Upper lobe of left lung (tissue), 6 donors: ENCODE measurements at places on chromosomes 13 and 19.

GRCh38 chr13:34048652-34049051 lies 230.7 kb downstream of the RFC3 start:
- no peak for DNase-seq

DNA sequence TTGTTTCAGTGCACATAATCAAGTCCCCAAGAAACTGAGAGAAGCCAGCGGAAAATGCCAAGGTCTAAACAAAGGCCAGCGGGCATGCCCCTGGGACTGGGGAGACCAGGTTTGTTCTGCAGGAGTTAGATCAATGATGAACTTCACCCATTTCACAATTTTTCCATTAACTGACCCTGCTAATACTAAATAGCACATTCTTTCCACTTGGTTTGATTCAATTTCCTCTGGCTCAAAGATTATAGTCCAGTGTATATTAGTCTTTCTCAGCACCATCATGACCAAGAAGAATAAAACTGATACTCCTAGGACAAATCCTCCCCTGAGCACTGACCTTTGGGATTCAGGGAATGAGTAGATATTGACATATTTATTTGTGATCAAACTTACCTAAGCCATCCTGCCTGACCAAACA lies 66.4 kb downstream of the MBNL2 start:
- DNase-seq = no peak

DNA sequence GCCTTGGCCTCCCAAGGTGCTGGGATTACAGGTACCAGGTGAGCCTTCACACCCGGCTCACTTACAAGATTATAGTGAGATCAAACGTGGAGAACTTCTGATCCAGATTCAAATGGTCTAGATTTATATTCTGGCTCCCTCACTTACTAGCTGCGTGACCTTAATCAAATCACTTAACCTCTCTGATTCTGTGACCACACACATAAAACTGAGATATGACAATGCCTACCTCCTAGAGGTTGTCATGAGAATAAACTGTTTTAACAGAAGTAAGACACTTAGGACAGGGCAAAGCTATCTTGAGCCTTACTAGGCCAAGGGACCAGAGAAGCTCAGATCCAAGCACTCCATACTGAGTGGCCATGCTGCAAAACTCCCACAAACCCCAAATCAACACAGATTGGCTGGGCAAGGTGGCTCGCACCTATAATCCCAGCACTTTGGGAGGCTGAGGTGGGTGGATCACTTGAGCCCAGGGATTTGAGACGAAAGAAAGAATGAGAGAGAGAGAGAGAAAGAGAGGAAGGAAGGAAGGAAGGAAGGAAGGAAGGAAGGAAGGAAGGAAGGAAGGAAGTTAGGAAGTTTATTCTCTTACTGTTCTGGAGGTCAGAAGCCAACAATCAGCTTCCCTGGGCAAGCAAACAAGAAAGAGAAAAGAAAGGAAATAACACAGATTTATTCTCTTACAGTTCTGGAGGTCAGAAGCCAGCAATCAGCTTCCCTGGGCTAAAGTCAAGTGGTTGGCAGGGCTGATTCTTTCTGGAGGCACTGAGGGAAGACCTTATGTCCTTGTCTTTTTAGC lies 46.1 kb upstream of the MAP3K10 start:
- no peak for DNase-seq

- DNase-seq = no peak
Observed at GRCh38 chr13:19185086-19185864, 3.7 kb upstream of the TUBA3C start.

GRCh38 chr19:15123900-15124299 lies 16.7 kb downstream of the SYDE1 start:
- no peak for DNase-seq

DNA sequence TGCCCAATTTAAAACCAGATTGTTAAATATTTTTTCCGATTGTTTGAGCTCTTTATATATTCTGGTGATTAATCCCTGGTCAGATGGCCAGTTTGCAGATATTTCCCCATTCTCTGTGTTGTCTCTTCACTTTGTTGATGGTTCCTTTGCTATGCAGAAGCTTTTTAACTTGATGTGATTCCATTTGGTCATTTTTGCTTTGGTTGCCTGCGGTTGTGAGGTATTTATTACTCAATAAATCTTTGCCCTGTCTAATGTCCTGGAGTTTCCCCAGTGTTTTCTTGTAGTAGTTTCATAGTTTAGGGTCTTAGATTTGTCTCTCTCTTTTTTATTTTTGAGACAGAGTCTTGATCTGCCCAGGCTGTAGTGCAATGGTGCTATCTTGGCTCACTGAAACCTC lies 23.8 kb upstream of the LMO7 start:
- no peak for DNase-seq

GRCh38 chr13:39224671-39225240 lies 186.5 kb downstream of the NHLRC3 start:
- DNase-seq = no peak

DNA sequence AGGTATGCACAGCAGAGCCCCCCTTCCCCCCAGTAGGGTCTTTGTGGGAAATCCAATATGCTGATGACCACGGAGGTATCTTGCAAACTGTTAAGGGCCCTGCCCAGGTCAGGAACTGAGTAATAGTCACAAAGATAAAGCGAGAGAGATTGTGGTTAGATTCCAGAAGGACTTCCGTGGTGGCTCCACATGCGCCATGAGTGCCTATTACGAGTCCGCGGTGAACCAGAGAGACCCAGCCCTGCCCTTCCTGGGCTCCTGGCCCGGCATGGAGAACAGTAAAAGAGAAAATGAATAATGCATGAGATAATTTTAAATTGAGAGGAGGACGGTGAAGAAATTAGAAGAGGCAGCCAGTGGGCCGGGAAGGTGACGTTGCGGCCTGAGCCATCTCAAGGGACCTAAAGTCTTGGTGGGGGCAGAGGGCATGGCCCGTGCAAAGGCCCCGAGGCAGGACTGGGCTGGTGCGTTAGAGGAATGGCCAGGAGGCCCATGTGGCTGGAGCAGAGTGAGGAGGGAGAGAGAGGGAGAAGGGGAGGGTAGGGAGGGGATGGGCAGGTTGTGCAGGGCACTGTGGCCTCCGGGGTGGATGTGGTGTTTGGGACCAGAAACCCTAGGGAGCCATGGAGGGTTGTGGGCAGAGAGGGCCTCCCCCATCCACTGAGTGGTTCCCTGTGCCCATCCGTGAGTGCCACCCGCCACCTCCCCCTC lies 46.6 kb upstream of the NFIC start:
- no peak for DNase-seq

- DNase-seq = no peak
Observed at GRCh38 chr13:99403458-99403971, 96.3 kb upstream of the GPR183 start.

- DNase-seq = no peak
Observed at GRCh38 chr13:102017248-102017647, 384.6 kb downstream of the FGF14 start.

- DNase-seq = no peak
Observed at GRCh38 chr19:45217957-45218334, 27.3 kb downstream of the EXOC3L2 start.

GRCh38 chr19:57664269-57665127 lies 4.2 kb upstream of the ZSCAN4 start:
- peak; percentile 31 for DNase-seq

DNA sequence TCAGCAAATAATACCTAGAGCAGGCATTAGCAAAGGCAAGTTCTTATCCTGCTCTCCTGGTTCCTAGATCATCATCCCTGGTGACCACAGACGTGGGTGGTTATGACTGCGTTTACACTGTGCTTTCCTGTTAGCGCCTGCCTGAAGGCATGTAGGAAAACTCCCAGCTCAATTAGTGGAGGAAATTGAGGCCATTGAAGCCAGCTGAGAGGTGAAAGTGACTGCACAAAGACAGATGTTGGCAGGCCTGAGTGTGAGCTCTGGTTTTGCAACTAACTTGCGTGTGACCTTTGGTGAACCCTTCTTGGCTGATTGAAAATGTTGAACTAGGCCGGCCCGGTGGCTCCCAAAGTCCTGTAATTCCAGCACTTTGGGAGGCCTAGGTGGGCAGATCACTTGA lies 17.5 kb upstream of the NWD1 start:
- peak; percentile 22 for DNase-seq

- no peak for DNase-seq
Observed at GRCh38 chr19:45650722-45651121, 11.5 kb upstream of the EML2 start.

GRCh38 chr13:41915081-41915480 lies 45.8 kb downstream of the VWA8 start:
- DNase-seq = no peak

- no peak for DNase-seq
Observed at GRCh38 chr13:30364133-30364532, 56.8 kb upstream of the KATNAL1 start.

GRCh38 chr19:6856749-6857372 lies 30.5 kb upstream of the ADGRE1 start:
- DNase-seq = peak; percentile 53

- DNase-seq = peak; percentile 77
Observed at GRCh38 chr19:3821857-3822364, 35.7 kb upstream of the MATK start.

- no peak for DNase-seq
Observed at GRCh38 chr13:62593804-62594203, 1178.2 kb upstream of the PCDH20 start.

DNA sequence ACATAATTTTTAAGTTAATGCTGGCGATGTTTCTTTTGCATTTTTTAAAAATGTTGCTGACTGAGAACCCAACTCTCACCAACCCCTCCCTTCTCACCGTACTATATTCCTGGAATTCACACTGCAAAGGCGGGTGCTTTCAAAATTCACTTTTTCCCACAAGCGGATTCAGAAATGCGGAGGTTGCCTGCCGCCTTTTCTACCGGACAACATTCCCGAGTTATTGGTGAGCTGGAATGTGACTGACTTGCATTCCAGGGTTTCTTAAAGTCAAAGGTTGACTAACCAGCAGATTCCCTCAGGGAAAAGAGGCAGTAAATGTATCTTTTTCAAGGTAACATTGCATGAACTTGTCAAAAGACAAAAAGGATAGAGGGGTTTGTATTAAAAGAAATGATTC lies 113.3 kb downstream of the RAB20 start:
- no peak for DNase-seq

GRCh38 chr19:45016388-45017314 lies 15.4 kb downstream of the RELB start:
- no peak for DNase-seq

GRCh38 chr13:26895081-26895807 lies 134.7 kb upstream of the GPR12 start:
- no peak for DNase-seq

DNA sequence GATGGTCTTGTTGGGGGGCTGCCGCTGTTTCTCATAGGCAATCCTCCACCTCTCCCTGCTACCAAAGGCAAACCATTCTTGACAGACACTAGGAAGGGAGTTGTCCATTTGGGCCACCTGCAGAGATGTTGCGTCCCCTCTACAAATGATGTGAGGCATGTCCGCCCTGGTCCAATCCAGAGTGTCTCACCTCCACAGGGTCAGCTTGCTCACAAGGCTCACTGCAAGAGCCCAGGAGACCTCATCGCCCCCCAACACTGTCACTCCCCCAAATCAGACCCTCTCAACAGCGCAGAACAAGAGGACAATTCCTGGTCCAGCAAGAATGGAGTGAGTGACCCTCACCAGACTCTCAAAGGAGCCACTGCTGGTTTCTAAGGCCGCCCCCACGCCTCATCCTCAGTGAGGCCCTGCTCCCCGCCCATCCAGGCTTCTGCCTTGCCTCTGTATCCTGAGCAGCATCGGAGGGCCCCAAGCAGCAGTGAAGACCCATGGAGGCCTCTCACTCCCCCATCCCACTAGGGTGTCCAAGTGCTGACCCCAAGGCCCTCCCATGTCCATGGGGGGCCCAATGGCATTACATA lies 6.5 kb downstream of the HNRNPL start:
- DNase-seq = no peak

DNA sequence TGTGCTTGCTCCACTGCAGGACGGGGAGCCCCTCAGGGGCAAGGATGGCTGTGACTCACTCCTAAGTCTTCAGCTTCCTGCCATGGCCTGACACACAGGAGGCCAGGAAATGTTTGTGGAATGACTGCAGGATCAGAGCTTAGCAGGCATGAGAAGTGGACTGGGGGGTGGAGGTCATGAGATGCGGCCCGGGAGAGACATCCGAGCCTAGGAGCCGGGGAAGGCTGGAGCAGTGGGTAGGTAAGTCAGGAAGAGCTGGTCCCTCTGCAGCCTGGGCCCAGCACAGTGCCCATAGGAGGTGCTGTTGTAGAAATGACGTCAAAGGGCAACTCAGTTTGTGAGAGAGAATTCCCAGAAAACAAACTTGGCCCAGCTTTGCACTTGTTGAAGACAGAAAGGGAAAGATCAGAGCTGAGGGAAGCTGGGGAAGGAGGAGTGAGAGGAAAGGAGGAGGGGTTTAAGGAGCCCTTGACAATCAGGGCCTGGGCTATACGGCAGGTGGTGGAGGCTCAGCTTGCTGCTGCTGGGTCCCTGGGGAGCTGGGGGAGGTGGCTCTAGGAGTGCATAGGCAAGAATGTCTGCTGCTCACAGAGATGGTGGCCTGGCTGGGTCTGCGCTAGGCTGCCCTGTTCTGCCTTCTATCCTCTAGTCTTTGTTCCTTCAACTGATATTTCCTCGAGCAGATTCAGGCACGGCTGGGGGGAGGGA lies 18.5 kb downstream of the POU2F2 start:
- no peak for DNase-seq

GRCh38 chr19:40620161-40620485 lies 19.0 kb downstream of the LTBP4 start:
- no peak for DNase-seq

- no peak for DNase-seq
Observed at GRCh38 chr19:45100201-45100600, 7.2 kb downstream of the PPP1R37 start.

DNA sequence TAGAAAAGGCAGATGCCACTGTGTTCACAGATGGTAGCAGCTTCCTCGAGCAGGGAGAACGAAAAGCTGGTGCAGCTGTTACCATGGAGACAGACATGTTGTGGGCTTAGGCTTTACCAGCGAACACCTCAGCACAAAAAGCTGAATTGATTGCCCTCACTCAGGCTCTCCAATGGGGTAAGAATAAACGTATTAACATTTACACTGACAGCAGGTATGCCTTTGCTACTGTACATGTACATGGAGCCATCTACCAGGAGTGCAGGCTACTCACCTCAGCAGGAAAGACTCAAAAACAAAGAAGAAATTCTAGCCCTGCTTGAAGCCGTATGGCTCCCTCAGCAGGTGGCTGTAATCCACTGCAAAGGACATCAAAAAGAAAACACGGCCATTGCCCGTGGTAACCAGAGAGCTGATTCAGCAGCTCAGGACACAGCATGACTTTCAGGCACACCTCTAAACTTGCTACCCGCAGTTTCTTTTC lies 197.7 kb downstream of the ZNF737 start:
- no peak for DNase-seq

GRCh38 chr13:44263751-44264620 lies 109.6 kb upstream of the SERP2 start:
- DNase-seq = peak; percentile 18

DNA sequence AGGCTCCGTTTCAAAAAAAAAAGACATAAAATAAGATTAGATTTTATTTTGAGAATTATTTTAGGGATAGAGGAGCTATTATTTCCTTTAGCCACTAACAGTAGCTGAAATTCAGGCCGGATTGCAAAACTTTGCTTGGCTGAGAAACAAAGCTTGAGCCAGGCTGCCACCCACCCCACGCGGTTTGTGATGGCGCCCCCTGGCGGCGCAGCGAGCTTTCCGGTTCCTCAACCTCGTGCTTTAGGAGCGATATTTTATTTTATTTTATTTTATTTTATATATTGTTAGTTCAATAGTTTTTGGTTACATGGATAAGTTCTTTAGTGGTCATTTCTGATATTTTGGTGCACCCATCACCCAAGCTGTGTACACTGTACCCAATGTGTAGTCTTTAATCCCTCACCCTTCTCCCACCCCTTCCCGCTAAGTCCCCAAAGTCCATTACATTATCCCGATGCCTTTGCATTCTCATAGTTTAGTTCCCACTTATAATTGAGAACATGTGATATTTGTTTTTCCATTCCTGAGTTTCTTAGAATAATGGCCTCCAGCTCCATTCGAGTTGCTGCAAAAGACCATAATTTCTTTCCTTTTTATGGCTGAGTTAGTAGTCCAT lies 19.8 kb upstream of the CEACAM4 start:
- no peak for DNase-seq
